ENCODE measurements at places on chromosomes 1 and 21. TPM values are rescaled to one million over a fixed set of nuclear protein-coding genes. Genes with fewer than 3 reads are reported as not detected.

OR2L2 gene
- total RNA-seq = 0.30 TPM

GBP7 gene
- total RNA-seq = not detected

- peak overlapping the region; percentile 51 for H3K27ac ChIP-seq
- no peak overlapping the region for H3K4me3 ChIP-seq
Observed at GRCh38 chr21:44820851-44821250, 3.0 kb upstream of the SUMO3 start.

DNA sequence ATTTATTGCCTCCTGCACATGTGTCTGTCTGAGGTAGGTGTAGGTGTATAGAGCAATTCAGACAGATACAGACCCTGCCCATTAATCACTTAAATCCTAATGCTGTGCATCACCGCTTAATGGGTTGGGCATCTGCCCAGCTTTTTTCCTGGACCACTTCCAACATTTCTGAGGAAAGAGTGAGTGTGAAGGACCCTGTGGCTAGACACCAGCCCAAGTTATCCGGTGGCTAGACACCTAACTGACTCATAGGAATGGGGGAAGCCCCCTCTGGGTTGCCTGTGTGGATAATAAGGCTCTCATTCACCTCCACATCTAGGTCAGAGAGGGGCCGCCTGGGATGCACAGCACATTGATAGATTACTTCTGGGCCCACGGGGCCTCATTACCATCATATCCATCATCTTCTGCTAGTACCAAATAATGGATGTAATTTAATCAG is 121.1 kb upstream of the RAVER2 start:
- DNase-seq = no peak
- peaks cover 8% of the 10 kb centered on the region for H3K4me1 ChIP-seq
- H3K27ac ChIP-seq = no peak overlapping the region
- H3K36me3 ChIP-seq = no peaks in the 10 kb centered on the region

GRCh38 chr21:45875881-45876280 is 105.7 kb upstream of the COL6A1 start:
- no peak overlapping the region for H3K4me3 ChIP-seq
- no peak for DNase-seq
- H3K36me3 ChIP-seq = no peaks in the 10 kb centered on the region
- H3K4me1 ChIP-seq = peaks cover 17% of the 10 kb centered on the region
- peaks cover 5% of the 10 kb centered on the region for H3K27me3 ChIP-seq

GRCh38 chr1:68827261-68827660 is 330.4 kb upstream of the DEPDC1 start:
- no peak for DNase-seq
- no peaks in the 10 kb centered on the region for H3K4me1 ChIP-seq
- H3K36me3 ChIP-seq = no peaks in the 10 kb centered on the region
- H3K4me3 ChIP-seq = no peak overlapping the region
- H3K27ac ChIP-seq = no peak overlapping the region

GRCh38 chr1:97680470-97680869 is 240.4 kb downstream of the DPYD start:
- H3K36me3 ChIP-seq = peaks cover 27% of the 10 kb centered on the region
- no peak for DNase-seq
- H3K4me3 ChIP-seq = no peak overlapping the region
- H3K27ac ChIP-seq = no peak overlapping the region
- H3K4me1 ChIP-seq = peaks cover 3% of the 10 kb centered on the region
